ENCODE measurements at places on chromosomes 12 and 14.

DNA sequence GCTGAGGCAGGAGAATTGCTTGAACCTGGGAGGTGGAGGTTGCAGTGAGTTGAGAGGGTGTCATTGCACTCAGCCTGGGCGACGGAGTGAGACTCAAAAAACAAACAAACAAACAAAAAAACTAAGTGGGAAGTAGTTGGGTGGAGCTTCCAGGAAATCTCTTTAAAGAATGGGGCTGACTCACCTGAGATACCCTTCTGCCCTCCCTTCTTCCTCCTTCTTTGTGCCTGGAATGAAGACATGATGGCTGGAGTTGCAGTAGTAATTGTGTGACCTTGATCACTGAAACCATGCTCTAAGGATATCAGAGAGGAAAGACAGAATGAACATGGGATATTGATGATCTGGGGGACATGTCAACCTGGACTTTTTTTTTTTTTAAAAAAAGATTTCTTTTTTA, 87.6 kb upstream of the MED13L start:
- DNase-seq, result no peak

DNA sequence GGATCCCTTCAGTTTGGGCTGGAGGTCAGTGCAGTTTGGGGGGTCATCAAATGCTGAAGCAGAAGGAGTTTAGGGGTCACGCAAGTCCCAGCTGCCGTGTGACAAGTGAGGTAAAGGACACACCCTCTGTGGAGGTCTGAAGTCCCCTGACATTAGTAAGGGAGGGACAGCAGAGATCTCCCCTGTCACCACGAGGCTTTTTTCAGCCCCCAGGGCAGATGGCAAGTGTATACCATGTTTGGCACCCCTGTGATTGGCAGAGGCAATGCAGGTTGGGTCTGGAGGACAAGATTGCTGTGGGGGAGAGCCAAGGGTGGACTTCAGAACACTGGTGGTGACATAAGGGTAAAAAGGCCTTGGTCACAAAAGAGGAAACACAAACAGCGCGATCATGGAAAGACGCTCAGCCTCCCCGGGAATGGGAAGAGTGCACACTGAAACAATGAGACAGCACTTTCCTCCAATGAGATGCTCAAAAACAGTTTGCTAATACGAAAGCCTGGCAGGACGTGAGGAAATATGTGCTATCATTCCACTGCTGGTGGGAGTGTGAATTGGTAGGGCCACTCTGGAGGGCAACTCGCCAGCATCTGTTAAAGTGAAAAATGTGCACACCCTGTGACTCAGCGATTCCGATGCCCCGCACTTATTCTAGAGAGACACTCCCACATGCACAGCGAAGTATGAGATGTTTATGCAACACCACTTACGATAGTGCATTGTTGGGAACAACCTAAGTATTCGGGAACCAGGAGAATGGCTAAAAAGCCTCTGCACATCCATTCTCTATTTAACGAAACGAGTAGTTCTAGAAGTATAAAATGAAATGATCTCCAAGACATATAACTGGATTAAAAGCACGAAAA, 14.4 kb upstream of the CD27 start:
- DNase-seq, result no peak

GRCh38 chr12:2776129-2776806, 18.5 kb upstream of the FKBP4 start:
- DNase-seq, result no peak

DNA sequence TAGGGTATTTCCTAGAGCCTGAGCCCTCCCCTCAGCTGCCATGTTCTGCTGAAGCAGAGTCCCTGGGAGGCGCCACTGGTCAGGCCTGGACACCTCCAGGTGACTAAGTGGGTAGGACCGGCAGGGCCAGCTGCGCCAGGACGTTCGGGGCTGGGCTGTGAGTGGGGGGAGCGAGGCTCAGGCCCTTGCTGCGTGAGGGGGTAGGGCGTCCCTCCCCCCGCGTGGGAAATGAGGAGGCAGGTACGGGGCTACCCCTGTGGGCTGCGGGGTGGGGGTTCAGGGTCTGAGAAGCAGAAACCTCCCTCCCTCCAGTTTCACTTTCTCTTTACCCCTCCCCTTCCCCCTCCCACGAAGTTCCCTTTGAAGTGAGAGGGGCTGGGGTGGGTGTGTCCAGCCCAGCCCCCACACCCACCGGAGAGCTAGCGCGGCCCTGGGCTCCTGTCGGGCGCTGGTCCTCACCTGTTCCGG, 22.1 kb upstream of the KIF26A start:
- DNase-seq, result no peak

All from brain pericyte (primary cell).